ENCODE measurements at places on chromosomes 6 and 20.

DNA sequence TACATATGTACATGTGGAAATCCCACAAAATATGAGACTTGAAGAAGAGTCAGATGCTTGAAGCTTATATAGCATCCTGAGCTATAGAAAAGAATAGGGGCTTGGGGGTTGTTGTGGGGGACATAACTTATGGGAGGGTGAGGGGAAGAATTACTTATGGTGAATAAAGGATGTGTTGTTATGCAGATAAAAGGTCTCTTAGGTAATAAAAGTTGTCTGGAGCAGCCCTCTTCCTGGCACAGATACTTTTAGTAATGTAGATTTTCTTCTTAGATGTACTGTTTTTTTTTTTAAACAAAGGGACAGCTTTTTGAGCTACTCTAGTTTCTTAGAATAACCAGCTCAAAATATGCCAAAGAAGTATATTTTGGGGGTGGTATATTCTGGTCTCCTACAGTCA lies 35.9 kb downstream of the CHMP4B start:
- no peak for DNase-seq

DNA sequence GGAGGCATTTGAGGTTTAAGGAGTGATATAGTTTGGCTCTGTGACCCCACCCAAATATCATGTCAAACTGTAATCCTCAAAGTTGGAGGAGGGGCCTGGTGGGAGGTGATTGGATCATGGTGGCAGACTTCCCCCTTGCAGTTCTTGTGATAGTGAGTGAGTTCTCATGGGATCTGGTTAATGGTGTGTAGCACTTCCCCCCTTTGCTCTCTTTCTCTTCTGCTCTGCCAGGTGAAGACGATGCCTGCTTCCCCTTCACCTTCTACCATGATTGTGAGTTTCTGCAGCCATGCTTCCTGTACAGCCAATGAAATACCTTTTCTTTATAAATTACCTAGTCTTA lies 1.7 kb upstream of the HDDC2 start:
- DNase-seq: no peak

- DNase-seq: peak; percentile 16
Observed at GRCh38 chr6:6315660-6316059, 4.8 kb downstream of the F13A1 start.

DNA sequence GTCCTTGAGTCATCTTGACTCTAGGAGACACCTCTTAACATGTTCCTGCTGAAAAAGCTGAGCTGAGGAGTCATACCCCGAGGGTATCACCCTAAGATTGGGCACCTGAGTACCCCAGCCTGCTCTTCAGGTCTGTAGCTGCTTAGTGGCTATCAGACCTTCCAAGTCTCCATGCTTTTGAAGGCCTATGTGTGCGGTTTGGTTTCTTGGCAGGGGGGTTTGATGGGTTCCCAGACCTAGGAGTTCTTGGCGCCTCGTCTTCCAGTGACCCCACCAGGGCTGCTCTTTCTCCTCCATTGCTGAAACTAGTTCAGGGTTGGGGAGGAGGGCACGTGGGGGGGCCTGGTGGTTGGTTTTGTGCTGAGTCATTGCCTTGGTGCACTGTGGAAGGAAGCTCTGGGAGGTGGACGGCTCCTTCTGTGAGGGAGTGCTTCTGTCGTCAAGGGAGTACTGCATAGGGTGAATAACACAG lies 20.1 kb downstream of the IGF2R start:
- DNase-seq: no peak

GRCh38 chr6:16251706-16252105 lies 13.3 kb downstream of the GMPR start:
- no peak for DNase-seq

DNA sequence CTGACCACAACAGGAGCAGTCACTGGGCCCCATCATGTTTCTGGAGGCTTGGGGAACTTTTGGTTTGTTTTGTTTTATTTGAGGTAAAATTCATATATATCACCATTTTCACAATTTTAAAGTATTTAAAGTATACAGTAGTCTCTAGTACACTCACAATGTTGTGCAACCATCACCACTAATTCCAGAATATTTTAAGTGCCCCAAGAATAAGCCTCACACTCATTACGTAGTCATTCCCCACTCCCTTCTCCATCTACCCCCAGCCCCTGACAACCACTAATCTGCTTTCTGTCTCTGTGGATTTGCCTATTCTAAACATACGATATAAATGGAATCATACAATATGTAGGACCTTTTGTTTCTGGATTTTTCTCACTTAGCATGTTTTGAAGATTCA lies 29.0 kb downstream of the RTN4IP1 start:
- DNase-seq: no peak
